ENCODE measurements at places on chromosomes 4 and X.
A peak's percentile ranks its signal among the peaks of the same experiment; 100 is the strongest.

GRCh38 chrX:116961872-116962582 lies 499.3 kb upstream of the CT83 start:
- no peak for DNase-seq

DNA sequence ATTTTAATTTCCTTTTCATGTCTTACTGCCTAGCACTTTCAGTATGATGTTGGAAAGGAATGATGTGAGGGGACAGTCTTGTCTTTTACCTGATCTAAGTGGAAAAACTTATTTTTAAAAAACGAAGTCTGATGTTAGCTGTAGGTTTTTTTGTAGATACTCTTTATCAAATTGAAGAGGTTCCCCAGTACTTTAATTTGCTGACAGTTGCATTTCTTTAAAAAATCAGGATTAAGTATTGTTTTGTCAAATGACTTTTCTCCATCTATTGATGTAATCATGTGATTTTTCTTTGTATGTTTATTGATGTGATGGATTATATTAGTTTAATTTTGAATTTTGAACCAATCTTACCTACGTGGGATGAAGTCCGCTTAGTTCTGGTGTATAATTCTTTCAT lies 568.4 kb upstream of the AGA start:
- DNase-seq, result no peak

DNA sequence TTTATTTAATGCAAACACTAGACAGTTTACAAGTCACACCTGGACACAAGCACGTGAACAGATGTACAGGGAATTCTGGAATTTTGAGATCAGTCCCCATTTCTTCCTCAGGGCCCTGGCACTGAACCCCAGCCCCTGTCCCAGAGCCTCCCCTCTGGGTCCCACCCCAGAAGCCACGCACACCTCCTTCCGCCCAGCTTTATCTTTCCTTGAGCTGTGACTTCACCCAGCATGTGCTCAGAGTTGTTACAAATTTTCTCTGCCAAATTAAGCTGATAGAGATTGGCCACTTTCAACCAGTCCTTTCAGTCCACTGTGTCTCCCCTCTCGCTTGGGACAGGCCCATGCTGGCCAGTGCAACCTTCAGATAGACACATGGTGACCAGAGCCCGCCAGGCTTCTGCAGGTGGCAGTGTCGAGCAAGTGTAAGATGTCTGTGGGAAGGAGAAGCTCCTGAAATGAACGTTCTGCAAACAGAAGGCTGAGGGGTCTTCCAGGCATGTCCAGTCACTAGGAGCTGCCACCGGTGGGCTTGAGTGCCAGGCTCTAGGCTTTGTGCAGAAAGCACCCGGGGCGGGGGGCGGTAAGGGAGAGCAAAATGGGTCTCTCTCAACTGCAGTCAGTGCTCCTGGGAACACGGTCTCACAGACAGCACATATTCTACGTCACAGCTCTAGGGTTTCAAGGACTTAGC lies 73.3 kb downstream of the MTMR1 start:
- no peak for DNase-seq

- no peak for DNase-seq
These were observed 62.7 kb downstream of the FHDC1 start for GRCh38 chr4:152998861-152999260.

- no peak for DNase-seq
These were observed 23.4 kb upstream of the XK start for GRCh38 chrX:37662181-37662580.

DNA sequence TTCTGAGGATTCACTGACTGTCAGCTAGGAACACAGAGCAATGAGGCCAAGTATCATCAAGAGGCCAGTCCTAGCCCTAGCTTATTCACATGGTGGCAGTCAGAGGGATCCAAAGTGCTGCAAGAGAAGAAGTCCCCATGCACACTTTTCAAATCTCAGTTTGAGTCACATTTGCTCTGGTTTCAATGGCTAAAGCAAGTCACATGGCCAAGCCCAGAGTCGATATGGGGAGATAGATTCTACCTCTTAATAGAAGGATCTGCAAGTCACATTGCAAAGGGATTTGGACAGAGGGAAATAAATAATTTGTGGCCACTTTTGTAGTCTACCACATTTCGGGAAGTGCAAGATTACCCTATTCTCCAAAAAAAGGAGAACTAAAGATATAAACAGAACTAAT lies 3.7 kb upstream of the LCORL start:
- no peak for DNase-seq

- no peak for DNase-seq
These were observed 973 bp downstream of the STK32B start for GRCh38 chr4:5052204-5052702.

DNA sequence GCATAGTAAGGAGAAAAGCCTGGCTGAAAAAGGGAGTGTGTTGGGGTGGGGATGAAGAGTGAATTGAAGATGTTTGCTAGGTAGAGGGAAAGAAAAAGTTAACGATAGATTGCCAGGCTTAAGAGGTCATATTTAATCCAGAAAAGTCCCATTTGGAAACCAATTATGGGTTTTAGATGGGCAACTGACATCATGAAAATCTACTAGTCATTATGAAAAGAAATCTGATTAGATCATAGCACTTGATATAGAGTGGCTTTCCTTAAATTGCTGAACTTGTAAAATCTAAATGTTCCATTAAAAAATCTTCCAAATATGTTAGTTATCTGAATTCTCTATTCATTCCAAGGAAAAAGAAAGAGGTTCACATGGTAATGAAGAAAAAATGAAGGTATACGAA lies 37.5 kb upstream of the IL21 start:
- DNase-seq, result no peak

DNA sequence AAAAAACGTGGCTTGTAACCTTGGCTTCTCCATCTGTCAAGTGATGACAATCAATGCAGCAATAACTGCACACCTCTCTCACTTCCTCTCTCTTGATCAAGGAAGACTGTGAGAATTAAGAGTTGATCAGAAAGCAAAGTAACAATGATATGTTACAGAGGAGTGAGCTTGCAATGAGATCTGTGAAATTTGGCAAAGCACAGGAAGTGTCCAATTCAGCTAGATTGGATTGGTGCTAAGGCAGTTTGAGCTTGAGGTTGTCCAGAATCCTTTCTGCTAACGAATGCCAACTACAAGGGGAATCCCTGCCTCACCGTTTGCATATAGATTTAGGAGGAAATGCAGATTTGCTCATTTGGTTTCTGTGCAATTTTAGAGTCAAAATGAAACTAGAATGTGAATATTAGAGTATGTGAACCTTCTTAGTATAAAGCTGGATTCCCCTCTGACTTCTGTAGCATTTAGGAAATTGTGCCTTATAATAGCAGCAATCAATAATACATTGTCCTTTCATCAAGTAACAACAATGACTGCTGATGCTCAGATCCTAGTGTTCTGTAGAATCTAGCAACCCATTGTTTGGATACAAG lies 346.4 kb downstream of the PTTG2 start:
- no peak for DNase-seq

- no peak for DNase-seq
These were observed 857.2 kb downstream of the RPA4 start for GRCh38 chrX:97740886-97741285.

GRCh38 chrX:119880552-119881437 lies 9.2 kb downstream of the NDUFA1 start:
- peak; percentile 36 for DNase-seq

- no peak for DNase-seq
These were observed 2.6 kb upstream of the OTUD4 start for GRCh38 chr4:145183023-145183422.

DNA sequence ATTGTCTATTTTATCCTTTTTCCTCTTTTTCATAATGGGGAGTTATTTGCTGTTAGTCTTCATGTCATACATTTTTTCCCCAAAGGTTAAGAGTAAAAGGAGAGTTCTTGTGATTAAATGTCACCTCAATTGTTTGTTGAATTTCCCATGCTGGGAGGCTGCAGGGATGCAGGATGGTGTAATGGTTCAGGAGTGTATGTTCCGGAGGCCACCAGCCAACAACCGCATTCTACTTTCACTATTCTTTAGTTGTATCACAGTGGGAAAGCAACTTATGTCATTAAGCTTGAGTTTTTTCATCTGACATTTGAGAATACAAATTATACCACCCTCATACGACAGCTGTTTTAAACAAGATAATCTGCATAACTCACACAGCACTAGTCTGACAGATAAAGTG lies 15.4 kb downstream of the AFP start:
- DNase-seq, result no peak

GRCh38 chr4:154492288-154492687 lies 689 bp upstream of the DCHS2 start:
- DNase-seq, result no peak

GRCh38 chr4:23805450-23805851 lies 84.4 kb downstream of the PPARGC1A start:
- no peak for DNase-seq

DNA sequence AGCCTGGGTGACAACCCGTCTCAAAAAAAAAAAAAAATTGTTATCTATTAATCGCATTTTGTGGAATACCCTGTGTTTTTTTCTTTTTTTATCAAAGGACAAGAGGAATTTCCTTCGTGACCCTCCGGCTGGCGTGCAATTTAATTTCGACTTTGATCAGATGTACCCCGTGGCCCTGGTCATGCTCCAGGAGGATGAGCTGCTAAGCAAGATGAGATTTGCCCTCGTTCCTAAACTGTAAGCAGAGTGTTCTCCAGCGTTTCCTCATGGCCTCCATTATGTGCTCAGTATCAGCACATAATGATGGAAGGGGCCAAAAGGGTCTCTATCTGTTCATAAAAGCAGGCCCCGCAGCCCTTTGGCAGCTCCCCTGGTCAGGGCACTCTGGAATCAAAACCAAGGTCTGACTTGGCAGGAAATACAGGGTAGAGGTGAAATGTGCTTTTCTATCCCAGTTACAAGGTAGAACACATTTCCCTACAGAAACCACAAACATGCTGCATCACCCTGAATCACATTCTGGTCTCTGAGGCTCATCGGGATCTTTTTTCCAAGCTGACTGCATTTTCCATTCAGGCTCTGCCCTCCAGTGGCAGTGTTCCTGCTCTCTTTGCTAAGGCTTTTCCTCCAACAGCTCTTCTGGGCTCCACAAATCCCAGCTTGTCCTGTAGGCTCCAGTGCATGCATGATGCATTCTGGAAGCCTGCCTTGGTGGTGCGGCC lies 24.4 kb downstream of the SYAP1 start:
- no peak for DNase-seq

- no peak for DNase-seq
These were observed 60.7 kb upstream of the S100G start for GRCh38 chrX:16589211-16589610.
